ENCODE measurements at places on chromosomes 4 and X.

- peak; percentile 54 for DNase-seq
These were observed 43.5 kb downstream of the FMR1NB start for GRCh38 chrX:148024425-148025148.

- DNase-seq: peak; percentile 0
These were observed 527.2 kb upstream of the PRKX start for GRCh38 chrX:4240541-4241194.

- DNase-seq: no peak
These were observed 276.3 kb upstream of the GALNT7 start for GRCh38 chr4:172892300-172892699.

DNA sequence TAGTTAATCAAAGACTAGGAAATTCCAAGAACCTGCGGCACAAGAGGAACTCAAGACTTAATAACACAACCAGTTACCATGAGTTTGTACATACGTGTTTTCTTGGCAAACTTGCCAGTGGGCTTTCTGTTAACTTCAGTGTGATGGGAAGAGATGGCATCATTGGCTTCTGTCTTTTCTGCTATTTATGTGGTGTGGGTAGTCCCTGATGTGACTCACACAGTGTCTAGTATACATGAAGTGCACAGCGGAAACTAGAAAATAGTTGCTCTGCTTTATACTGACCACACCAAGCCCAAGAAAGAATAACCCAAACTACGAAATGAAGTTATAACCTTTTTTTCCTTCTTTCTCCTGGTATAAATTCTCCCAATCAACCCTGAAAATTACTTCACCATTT, 24.5 kb downstream of the DAPP1 start:
- DNase-seq: peak; percentile 12

GRCh38 chr4:53183754-53184153, 182.1 kb downstream of the SCFD2 start:
- DNase-seq: no peak

DNA sequence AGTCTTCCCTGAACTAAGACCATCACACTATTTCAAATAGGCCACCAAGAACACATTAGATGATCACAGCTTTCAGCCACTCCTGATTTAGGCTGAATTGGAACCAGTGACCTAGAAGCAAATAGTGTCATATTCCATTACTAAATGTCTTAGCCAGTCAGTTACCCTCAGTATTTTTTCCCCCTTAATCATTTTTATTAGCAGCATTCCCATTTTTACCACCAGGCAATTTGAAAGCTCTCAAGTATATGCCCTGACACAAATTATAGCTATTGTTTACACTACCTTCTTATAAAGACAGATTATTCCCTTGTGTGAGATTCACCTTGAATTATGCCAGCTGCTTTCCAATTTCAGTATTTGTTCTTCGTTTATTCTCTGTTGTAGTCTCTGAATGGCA, 1146.9 kb downstream of the PDHA2 start:
- DNase-seq: no peak

DNA sequence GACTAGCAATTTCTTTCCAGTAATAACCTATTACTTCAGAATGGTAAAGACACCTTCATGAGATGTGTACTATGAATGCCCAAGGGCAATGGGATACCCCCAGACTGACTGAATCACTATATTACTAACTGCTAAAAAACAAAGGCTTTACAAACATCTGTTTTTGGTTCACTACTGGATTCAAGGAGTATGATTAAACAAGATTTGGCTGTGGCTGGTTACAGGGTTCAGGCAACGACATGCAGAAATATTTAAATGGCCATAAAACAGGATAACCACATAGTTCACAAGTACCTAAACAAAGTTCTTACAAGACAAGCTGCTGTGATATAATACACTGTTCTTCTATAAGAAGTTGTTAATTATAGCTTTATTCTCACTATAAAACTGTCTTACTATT, 128.2 kb downstream of the FRYL start:
- no peak for DNase-seq

- DNase-seq: no peak
These were observed 366.8 kb upstream of the FGF13 start for GRCh38 chrX:139078342-139078741.

GRCh38 chr4:72969976-72970375, 99.5 kb downstream of the COX18 start:
- DNase-seq: no peak

- no peak for DNase-seq
These were observed 113.2 kb downstream of the CRLF2 start for GRCh38 chrX:1099146-1099770.

DNA sequence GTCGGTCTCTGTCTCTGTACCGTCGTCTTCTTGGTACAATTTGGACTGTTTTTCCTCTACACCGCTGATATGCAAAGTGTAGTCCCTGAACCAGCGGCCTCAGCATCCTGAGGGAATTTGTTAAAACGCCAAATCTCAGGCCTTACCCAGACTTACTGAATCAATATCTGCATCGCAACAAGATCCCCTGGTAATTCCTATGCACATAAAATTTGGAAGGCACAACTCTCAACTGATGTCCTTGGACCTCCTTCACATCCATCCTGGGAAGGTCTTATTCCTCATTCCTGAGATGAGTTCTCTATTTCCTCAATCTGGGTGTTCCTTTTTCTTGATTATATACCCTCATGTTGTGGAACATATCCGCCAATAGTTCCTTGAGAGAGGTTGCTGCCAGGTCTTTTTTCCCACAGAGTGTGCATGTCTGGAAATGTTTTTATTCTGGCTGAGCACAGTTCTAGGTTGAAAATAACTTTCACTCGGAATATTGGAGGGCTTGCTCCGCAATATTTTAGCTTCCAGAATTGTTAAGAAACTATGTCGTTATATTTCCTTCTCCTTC, 738 bp upstream of the HPF1 start:
- DNase-seq: no peak

DNA sequence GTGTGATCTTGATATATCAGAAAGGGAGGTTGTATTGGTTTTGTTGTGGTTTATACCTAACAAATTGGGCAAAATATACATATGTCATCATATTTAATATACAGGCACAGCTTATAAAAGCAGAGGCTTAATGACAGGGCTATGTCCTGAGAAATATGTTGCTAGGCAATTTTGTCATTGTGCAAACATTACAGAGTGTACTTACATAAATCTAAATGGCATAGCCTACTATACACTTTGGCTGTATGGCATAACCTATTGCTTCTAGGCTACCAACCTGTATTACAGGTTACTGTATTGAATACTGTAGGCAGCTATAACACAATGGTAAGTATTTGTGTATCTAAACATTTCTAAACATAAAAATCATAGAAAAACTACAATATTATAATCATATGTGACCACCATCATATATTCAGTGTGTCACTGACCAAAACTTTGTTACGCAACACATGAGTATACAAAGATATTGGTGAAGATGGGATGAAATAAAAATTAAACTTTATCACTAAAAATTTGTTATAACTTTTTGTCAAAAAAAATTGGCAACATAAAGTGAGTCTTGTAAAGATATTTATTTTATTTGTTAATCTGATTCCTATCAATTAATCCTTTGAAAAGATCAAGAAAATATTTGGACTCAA, 414.0 kb upstream of the HS3ST1 start:
- DNase-seq: no peak

DNA sequence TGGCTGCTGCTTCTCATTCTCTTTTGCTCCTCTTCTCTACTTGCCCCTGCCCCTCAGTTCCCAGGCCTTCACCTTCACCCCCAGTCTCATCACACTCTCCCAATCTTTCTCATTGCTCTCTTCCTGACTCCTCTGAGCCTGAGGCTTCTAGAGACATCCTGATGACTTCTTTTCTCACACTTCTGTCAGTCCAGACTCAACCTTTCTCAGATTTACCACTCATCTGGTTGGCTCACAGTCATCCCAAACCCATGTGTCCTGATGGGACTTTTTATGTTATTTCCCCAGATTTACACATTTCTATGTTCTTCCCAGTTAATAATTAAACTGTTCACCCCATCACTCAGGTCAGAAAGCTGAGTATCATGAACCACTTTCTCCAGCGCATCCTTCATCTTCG, 68.0 kb downstream of the TMA16 start:
- DNase-seq: no peak

GRCh38 chrX:136467303-136467702, 20.4 kb upstream of the BRS3 start:
- DNase-seq: no peak

GRCh38 chrX:78456909-78457308, 129.5 kb upstream of the CYSLTR1 start:
- no peak for DNase-seq

- no peak for DNase-seq
These were observed 392.8 kb downstream of the GPM6A start for GRCh38 chr4:175419236-175419718.

- no peak for DNase-seq
These were observed 85.8 kb upstream of the PRPS1 start for GRCh38 chrX:107542500-107542899.

- DNase-seq: no peak
These were observed 134.4 kb downstream of the RASL11B start for GRCh38 chr4:52996261-52997131.

- DNase-seq: no peak
These were observed 86.2 kb downstream of the FHDC1 start for GRCh38 chr4:153022241-153022715.

Data from suppressor macrophage treated with lipopolysaccharide for 1 hour (primary cell).